ENCODE measurements at places on chromosomes 13 and 19.

- DNase-seq: peak; percentile 7
Observed at GRCh38 chr13:87123987-87124784, 547.0 kb upstream of the SLITRK5 start.

DNA sequence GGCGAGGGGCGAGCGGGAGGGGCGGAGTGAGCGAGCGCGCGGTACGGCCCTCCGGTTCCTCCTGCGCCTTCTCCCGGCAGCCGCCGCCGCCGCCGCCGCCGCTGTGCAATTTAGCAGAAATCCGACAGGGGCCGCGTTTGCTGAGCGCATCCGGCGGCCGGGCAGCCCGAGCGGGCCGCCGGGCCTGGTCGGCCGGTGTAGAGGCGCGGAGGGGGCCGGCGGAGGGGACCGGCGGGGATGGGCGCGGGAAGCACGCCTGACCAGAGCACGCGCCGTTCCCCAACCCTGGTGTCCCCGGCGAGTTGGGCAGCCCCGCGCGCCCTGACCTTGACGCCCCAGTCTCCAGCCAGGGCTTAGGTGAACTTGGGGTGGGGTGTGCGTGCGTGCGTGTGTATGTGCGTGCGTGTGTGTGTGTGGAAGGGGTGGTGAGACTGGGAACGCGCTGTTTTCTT lies 144.5 kb upstream of the ZNF536 start:
- peak; percentile 52 for DNase-seq

DNA sequence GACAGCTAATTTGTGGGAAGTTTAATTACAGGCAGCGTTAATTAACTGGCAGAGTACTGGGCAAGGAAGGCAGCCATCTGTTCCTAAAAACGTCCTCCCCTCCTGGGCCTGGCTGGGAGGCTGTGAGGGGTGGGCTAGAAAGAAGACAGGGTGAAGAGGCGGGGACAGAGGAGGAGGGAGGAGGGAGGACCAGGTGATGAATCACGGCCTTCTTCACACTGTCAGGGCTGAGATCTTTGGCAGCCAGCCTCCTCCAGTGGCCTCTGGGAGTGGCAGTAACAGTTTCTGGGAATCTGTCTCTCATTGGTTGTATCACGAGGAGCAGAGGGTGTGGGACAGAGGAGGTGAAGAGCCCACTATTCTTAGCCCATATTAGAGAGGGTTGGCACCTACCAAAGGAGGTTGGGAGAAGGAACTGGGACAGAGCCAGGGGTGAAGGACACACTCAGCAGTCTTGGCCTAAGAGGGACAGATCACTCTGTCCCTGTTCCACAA lies 9.6 kb upstream of the ZNRF4 start:
- no peak for DNase-seq

- no peak for DNase-seq
Observed at GRCh38 chr13:90070837-90071525, 1276.5 kb upstream of the MIR17HG start.

DNA sequence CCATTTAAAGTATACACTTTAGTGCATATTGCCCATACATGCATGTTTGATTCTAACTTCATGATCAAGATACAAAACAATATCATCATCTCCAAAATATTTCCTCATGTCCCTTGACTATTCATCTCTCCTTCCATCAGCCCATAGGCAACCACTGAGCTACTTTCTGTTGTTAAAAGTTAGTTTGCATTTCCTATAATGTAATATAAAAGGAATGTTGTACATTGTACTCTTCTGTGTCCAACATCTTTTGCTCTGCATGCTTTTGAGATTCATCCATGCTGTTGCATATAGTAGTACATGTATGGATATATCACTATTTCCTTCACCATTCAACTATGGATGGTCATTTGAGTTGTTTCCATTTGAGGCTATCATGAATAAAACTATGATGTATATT lies 74.7 kb downstream of the ITGBL1 start:
- DNase-seq: no peak

- DNase-seq: no peak
Observed at GRCh38 chr19:28257396-28257795, 955.6 kb downstream of the UQCRFS1 start.

GRCh38 chr13:80374444-80374843 lies 33.5 kb upstream of the SPRY2 start:
- DNase-seq: peak; percentile 86

DNA sequence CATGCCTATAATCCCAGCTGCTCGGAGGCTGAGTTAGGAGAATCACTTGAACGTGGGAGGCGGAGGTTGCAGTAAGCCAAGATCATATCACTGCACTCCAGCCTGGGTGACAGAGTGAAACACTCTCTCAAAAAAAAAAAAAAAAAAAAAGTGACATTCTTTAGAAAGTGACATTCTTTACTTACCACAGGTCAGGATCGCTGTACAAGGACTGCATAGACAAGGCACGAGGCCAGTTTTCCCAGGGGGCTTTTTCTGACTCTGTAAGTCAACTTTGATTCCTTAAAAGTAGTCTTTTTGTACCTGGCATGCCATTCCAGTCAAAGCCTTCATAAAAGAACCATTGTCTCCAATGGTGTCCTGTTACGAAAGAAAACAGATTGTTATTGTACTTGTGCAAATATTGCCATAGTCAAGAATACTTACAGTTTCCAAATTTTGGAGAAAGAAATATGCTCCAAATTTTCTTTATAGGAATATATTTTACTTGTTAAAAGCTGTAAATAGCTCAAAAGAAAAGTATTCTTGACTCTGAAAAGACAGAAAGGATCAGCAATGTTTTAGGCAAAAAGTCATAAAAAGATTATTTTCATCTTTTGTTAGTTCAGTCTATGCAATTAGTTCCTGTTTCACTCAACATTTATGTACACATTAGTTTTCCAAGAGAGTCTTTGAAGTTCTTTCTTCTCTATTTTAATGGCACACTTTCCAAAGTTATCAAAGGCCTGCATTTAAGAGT lies 39.3 kb downstream of the CEACAM1 start:
- DNase-seq: no peak

DNA sequence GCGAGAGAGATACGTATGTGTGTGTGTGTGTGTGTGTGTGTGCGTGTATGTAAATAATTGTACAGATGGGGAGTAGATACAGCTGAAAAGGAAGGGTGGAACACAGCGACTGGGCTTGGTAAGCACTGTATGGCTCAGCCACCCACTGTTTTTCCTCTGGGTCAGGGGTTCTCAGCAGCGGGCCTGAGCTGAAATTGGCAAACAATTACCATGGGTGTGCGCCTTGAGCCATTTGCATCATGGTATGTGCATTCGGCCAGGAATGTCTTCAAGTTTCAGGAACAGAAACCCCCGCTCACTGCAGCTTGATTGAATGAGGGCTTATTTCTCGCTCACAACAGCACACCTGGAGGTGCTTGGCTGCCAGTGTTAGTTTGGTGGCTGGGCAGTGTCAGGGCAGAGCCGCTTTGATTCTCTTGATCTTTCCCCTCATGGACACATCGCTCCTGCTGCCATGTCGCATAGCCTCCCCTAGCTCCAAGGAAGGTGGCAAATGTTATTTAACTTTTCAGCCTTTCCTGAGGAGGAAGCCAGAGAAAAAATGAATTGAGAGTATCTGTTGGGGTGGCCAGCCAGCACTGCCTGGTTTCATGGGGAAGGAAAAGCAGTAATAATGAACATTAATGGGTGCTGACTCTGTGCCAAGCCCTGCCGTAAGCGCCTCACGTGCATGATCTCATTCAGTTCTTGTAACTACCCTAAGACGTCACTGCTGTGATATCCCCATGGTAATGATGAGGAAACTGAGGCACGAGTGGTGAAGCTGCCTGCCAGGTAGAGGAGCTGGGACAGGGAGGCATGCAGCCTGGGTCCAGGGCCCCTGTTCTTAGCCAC lies 126.9 kb downstream of the SIPA1L3 start:
- no peak for DNase-seq

DNA sequence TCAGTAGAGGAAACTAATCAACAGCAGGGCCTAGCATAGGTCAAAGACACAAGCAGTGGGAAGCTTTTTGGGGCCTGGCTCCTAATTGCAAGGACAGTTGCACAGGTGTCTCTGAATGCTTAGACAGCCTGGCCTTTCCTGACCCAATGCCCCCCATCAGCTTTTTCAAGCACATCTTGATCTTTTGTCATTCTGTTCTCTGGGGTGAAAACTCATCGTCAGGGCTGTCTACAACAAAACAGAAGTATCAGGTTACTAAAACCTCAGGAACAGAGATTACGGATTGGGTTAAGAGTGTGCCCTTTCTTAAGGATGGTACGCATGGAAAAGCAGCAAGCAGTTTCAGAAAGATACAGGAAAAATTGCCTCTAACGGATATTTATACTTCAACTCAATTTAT lies 8.3 kb upstream of the ZNF254 start:
- DNase-seq: no peak

- no peak for DNase-seq
Observed at GRCh38 chr19:54448040-54448773, 792 bp upstream of the LENG8 start.
